ENCODE measurements at places on chromosomes 5 and 9.

GRCh38 chr9:124803911-124804310, 27.0 kb downstream of the OLFML2A start:
- DNase-seq: no peak

GRCh38 chr5:150618163-150618562, 22.3 kb upstream of the SYNPO start:
- DNase-seq: no peak

- DNase-seq: no peak
Measured at GRCh38 chr5:125109816-125110215, 363.4 kb upstream of the ZNF608 start.

- DNase-seq: no peak
Measured at GRCh38 chr9:125887172-125887571, 140.0 kb downstream of the PBX3 start.
